ENCODE measurements at places on chromosomes 6 and 20. TPM values are rescaled to one million over a fixed set of nuclear protein-coding genes. Genes with fewer than 3 reads are reported as not detected.
A peak's percentile ranks its signal among the peaks of the same experiment; 100 is the strongest.

The ABCF1 gene
- total RNA-seq = 58.0 TPM

DNA sequence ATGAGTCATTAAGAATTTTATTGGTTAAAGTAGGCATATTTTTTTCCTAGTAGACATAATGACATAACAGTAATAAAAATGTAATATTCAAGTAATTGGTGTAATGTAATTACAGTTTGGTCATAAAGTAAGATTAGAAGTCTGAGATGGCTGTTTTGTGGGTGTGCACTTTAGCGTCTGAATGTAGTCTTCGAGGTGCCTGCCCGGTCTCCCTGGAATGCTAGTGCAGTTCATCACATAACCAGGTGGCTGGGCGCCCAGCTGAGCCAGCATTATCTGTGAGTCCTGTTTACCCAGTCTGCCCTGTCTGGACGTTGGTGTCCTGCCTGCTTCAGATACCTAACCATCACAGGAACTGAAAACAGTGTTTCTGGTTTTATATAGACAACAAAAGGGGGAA, 419.1 kb downstream of the CDC5L start:
- H3K27me3 ChIP-seq = no peaks in the 10 kb centered on the region
- no peak for DNase-seq
- no peak overlapping the region for H3K27ac ChIP-seq
- no peak overlapping the region for H3K4me3 ChIP-seq
- no peaks in the 10 kb centered on the region for H3K4me1 ChIP-seq

- no peak for DNase-seq
- no peak overlapping the region for H3K4me3 ChIP-seq
- H3K36me3 ChIP-seq = no peaks in the 10 kb centered on the region
- H3K27ac ChIP-seq = no peak overlapping the region
- no peaks in the 10 kb centered on the region for H3K4me1 ChIP-seq
Measured at GRCh38 chr6:145345094-145345493, 390.2 kb downstream of the EPM2A start.

DNA sequence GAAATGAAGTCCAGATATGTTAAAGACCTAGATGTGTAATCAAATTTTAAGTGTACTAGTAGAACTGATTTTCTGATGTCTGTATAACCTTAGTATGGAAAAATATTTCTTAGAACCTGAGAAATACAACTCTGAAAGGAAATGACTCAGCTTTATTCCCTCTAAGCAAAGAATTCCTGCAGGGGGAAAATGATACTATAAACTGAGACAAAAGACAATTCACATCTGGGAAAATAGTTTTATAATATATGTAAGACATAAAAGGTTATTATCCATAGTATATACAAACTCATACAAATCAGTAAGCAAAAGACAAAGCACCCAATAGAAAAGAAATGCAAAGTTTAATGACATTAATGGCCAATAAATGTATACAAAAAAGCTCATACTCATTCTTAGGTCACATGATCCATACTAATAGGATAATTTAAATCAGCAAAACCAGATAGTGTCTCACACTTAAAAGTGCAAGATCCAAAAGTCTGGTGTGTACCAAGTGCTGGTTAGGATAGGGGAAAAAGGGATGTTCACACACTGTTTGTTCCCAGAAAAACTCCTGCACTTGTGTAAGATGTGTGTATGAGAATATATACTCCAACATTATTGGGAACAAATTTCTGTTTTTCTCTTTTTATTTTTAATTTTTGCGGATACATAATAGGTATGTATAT, 22.6 kb downstream of the RNF217 start:
- no peaks in the 10 kb centered on the region for H3K27me3 ChIP-seq
- H3K36me3 ChIP-seq = peaks cover 21% of the 10 kb centered on the region
- DNase-seq = peak; percentile 38
- H3K4me3 ChIP-seq = no peak overlapping the region
- peaks cover 45% of the 10 kb centered on the region for H3K4me1 ChIP-seq

All from MCF 10A (cell line).